IMR-90 (cell line): ENCODE measurements at places on chromosomes 16 and 17. TPM values are rescaled to one million over a fixed set of nuclear protein-coding genes. Genes with fewer than 3 reads are reported as not detected.

The TMEM88 gene
- total RNA-seq = not detected in 2 replicates

The TEX19 gene
- total RNA-seq = under 0.01 and 0.28 TPM in 2 replicates

The ADGRG3 gene
- not detected in 2 replicates for total RNA-seq

The ST6GALNAC2 gene
- not detected in 2 replicates for total RNA-seq

The TMEM238L gene
- not detected in 2 replicates for total RNA-seq

The TNFAIP1 gene
- total RNA-seq = 45.3 and 49.1 TPM in 2 replicates

The MT1F gene
- not detected in 2 replicates for total RNA-seq

The CACNG1 gene
- total RNA-seq = not detected in 2 replicates
